ENCODE measurements at places on chromosomes 11 and 22.
A peak's percentile ranks its signal among the peaks of the same experiment; 100 is the strongest.

GRCh38 chr11:117189191-117189940 is 9.8 kb upstream of the TAGLN start:
- DNase-seq: no peak

DNA sequence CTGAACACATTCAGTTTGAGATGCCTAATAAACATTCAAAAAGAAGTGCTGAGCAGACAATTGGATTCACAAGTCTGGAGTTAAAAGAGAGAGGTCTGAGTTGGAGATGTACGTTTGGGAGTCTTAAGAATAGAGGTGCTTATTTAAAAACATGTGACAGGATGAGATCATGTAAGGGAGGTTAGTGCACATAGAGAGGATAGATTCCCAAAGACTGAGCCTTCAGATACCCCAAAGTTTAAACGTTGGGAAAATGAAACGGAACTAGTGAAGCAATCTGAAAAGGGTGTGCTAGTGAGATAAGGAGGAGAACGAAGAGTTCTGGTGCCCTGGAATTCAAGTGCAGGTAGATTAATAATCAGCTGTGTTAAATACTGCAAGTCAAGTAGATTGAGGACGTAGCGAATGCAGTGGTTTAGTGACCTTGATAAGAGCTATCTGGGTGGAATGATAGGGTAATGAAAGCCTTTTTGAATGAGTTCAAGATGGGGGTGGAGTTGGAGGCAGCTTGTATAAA is 63.7 kb downstream of the HIPK3 start:
- DNase-seq: peak; percentile 44

- no peak for DNase-seq
Measured at GRCh38 chr22:23744001-23744400, 6.9 kb downstream of the ZNF70 start.

DNA sequence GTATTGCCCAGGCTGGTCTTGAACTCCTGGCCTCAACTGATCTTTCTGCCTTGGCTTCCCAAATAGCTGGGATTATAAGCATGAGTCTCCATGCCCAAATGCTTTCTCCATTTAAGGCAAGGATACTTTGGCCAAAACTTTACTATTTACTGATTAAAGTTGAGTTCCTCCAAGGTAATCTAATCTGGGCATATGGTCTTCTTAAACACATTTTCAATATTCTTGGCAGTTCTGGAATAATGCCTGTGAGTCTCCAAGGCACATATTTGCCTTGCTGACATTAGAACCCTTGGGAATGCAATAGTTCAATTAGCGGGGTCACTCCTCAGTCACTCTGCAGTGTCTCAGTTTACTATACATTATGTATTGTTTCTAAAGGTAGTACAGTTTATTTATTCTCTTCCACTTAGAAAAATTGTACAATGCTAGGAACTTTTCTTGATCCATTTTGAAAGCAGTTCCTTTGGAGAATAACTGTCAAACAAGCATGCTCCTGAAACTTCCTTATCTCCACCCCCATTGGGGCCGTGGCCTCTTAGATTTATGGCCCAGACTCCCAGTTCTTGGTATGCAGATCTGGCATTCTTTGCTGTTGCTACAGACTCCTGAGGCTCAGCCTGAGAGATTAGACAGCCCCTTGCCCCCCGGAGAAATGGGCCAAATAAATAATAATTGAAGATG is 13.1 kb upstream of the RAB38 start:
- no peak for DNase-seq

DNA sequence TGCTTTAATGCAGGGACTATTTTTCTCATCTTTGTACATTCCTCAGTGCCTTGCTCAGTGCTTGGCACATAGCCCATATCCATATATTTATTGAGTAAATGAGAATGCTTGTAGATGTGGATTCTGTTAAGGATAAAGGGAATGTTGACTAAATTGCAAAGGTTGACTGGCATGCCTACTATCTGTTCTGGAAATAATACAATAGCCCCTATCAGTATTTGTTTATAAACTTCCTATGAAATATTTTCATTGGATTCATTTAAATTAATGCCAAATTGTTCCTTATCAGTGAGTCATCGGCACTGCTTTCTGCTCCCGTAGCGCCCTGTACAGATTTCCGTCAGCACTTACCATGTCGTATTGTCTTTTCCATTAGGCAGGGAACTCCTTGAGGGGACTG is 8.0 kb downstream of the RNF121 start:
- DNase-seq: peak; percentile 53

- DNase-seq: peak; percentile 12
Measured at GRCh38 chr11:77467233-77467632, 6.7 kb downstream of the PAK1 start.

GRCh38 chr11:13462311-13462900 is 616 bp downstream of the BTBD10 start:
- peak; percentile 41 for DNase-seq

- DNase-seq: no peak
Measured at GRCh38 chr11:132601875-132602274, 930.4 kb downstream of the OPCML start.

- DNase-seq: no peak
Measured at GRCh38 chr22:47944941-47945340, 1182.5 kb downstream of the TBC1D22A start.

GRCh38 chr22:49203859-49204598 is 623.6 kb downstream of the BRD1 start:
- no peak for DNase-seq

DNA sequence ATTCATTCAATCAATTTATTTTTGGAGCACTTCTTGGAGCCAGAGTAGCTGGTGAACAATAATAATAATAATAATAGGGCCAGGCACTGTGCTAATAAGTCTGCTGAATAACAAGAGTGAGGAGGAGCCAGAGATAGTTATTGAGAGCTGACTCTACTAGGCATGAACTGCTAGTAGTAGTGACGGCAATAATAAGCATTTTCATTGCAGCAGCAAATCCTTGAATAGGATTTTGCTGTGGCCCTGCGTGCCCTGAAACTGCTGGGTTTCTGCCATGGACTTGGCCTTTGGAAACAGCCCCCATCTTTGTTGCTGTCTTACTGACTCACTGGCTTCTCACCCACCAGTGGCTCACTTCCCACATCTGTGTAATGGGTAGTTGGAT is 545.9 kb downstream of the MIAT start:
- no peak for DNase-seq

DNA sequence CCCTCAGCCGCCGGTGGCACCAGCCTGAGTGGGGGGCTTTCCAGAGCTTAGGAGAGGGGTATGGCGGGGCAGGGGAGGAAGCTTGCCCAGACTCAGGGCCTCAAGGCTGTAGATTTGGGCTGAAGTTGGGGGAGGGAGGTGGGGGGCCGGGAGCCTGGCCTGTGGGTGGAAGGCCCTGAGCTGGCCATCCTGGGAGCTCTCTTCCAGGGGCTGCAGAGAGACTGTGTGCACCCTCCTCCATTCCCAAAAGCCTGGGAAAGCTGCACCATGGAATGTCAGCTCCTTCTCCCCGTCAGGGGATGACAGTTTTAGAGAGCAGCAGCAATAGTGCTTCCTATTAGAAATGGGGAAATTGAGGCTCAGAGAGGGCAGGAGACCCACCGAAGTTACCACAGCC is 1.0 kb downstream of the SYT12 start:
- DNase-seq: no peak

DNA sequence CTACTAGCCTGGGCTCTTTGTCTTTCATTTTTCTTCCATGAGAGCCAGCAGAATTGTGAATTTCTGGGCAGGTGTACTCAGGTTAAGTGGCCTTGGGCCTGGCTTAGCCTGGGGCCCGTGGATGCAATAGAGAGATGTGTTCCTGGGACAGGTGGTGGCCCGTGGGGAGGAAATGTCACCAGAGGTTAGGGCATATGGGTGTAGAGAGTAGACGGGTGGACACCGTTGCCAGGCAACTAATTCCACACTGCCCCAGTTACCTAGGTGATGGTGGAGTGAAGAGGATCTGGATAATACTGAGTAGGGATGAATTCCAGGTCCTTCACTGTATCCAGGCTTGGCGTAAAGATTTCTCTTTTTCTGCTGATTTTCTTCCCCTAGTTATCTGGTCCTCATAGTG is 175.0 kb downstream of the INSC start:
- DNase-seq: no peak

DNA sequence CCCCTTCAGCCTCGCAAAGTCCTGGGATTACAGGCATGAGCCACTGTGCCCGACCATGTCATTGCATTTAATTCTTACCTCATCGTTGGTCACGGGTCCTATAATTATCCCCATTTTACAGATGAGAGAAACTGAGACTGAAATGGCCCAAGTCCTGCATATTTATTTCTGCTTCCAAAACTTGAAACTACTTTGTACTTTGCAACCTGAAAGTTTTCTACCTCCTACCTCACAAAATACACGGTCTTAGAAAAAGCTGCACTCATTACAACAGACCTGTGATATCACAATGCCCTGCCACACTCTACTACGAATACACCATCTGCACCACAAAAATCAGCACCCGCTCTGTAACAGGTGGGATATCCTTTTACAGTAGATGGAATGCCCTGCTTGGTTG is 189.1 kb downstream of the ADAMTS15 start:
- DNase-seq: no peak

DNA sequence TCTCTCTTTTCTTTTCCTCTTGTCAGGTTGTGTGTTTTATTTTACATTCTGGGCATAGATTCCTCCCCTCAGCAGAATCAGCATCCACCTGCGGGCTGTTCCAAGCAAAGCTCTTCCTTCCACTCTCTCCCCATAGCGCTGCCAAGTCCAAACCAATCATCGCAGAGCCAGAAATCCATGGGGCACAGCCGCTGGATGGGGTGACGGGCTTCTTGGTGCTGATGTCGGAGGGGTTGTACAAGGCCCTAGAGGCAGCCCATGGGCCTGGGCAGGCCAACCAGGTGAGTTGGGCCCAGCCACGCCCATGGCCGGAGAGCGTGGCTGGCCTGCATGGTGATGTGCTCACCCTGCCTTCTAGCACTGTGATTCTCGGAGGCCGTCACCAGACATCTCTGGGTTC is 22.1 kb downstream of the TAB1 start:
- DNase-seq: no peak

Data from IMR-90 (cell line).